H1 (cell line): ENCODE measurements at places on chromosomes 5 and 9. TPM values are rescaled to one million over a fixed set of nuclear protein-coding genes. Genes with fewer than 3 reads are reported as not detected.

The SERF1B gene
- 58.5 and 59.0 TPM in 2 replicates for total RNA-seq

GRCh38 chr5:38795986-38796741, 49.6 kb upstream of the OSMR start:
- DNase-seq: no peak

GRCh38 chr5:113047733-113048652, 71.4 kb downstream of the DCP2 start:
- DNase-seq: no peak

DNA sequence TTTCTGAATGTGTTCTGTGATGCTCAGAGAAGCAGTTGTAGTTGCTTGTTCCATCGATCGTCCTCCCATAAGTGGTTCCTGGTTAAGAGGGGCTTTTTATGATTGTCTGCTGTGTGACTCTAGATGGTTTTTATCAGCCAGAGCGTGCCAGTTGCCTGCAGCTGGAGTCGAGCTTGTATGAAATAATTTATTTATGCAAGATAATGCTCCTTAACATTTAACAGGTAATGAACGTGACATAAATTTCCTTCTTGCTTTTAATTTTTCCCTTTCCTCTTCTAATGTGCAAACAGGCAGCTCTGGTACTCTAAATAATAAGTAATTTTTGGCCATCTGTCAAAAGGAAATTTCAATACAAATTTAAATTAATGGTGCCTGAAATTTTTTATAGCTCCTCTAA, 84.4 kb downstream of the TLE4 start:
- DNase-seq: no peak
